ENCODE measurements at places on chromosomes 13 and 19.
A peak's percentile ranks its signal among the peaks of the same experiment; 100 is the strongest.

GRCh38 chr19:5961969-5962945 is 15.7 kb downstream of the RANBP3 start:
- peak; percentile 54 for DNase-seq

DNA sequence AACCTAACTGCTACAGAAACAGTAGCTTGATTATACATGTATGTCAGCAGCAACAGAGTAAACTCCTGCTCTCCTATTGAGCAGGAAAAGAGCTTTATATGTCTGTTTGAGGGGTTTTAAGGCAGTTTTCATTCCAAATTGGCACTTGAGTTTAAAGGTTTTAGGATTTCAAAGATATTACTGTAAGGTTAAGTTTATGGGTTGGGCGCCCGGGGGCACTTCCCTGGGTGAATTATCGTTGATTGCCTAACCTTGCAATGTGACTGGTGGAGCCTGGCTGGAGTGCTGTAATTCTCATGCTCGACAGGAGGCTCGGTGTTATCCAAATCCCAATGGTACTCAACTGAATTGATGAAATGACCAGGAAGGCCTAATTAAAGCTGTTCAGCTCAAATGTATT is 1586.1 kb downstream of the OLFM4 start:
- DNase-seq = no peak

DNA sequence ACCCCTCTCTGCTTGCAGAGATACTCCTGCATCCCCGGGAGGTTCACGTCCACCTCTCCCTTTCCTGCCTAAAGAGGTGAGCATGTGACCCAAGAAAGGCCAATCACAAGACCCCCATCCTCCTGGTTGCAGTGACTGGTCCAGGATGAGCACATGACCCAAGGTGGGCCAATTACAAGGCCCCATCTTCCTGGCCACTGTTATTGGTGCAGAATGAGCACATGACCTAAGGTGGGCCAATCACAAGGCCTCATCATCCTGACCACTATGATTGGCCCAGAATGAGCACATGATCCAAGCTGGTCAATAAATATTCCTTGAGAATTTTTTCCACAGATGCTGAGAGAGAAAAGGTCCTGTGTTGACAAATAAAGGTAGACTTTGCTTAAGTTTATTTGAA is 350.7 kb downstream of the EFNB2 start:
- DNase-seq = no peak

DNA sequence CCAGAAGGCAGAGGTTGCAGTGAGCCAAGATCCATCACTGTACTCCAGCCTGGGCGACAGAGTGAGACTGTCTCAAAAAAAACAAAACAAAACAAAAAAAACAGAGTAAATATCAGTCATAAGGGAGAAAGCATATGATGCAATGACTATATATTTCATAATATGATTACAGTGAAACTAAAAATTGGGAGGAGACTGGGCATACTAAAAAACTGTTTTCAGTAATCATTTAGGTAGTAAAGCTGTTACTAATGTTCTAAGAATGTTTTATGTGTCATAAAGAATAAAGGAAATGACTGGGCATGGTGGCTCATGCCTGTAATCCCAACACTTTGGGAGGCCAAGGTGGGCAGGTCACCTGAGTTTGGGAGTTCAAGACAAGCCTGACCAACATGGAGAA is 15.9 kb downstream of the ZNF573 start:
- DNase-seq = no peak

GRCh38 chr13:33139780-33140535 is 123.7 kb downstream of the KL start:
- no peak for DNase-seq

DNA sequence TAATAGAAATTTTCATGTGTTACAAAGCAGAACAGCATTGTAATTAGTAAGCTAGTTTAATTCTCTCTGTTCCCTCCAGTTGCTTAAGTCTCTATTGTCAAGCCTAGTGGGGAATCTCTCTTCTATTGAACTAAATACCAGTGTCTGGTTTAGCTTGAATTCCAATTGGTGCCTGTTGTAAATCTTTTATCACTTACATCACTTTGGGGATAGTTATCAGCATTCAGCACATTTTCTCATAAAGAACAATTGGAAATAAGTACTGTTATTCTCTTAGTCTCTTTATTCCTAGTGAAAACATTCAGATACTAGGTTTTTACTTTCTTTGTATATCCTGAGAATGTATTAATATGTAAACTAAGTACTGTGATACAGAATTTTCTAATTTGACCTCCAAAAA is 25.2 kb downstream of the IPO5 start:
- no peak for DNase-seq

DNA sequence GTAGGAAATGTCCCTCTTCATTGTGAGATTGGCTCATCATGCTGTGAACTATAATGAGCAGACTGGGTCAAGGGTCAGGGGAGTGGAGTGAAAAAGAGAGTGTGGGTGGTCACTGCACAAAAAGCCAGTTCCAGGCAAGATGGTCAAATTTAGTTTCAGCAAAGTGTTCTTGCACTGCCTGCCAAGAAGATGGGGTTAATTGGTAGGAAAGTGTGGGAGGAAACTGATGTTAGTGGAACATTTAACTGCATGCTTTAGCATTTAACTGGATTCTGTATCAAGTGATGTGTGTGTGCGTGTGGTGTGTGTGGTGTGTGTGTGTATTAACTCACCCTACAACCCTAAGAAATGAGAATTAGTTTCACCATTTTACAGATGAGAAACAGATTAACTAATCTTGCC is 131.6 kb downstream of the COG6 start:
- no peak for DNase-seq

DNA sequence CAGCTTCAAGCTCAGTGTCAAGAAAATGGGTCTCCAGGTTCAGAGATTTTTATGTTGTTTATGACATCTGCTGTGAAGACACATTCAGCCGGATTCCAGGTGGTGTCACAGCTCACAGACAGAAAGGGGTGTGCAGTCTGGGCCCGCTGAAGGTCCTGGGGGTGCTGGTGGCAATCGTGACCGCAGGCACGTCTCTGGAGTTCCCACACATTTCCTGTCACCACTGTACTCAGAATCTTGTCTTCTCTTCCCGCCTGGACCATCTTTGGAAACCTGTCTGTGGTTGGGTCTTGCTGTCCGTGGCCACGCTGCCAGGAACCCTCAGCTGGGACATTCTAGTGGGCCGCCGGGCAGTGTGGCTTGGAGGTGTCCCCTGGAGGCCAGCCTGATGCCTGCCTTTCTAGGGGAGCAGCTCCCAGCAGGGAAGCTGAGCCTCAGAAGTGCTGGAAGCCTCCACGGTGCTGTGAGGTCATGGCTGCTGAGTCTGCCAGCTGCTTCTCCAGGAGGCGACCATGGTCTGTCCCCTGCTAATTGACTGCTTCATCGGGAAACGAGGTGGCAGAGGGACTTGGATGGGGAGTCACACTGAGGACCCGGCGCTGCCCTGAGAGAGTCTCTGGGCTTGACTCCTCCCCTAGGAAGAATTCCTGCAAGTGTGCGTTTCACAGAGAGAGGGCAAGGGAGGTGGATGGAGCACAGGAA is 3.7 kb downstream of the TEX29 start:
- no peak for DNase-seq

DNA sequence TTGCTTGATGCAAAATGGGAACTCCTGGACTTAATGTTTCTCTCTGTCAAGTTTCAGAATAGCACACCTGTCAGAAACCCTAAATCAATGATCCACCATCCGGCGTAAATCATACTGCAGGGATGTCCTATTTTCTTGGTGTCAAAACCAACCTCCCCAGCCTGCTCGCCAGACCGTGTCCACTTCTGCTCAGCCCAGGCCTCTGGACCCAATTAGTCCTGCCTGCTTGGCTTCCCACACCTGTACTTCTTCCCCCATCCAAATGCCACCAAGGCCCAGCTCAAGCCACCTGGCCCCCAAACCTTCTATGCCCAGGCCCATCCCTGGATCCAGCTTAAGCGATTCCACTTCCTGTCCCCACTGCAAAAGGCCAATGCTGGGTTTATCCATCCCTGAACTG is 25.1 kb upstream of the PEPD start:
- no peak for DNase-seq

GRCh38 chr13:29758531-29759114 is 91.8 kb downstream of the UBL3 start:
- peak; percentile 64 for DNase-seq

- no peak for DNase-seq
Measured at GRCh38 chr13:75178436-75178835, 303.5 kb downstream of the TBC1D4 start.

Measured in activated CD8-positive, alpha-beta memory T cell treated with anti-CD3 and anti-CD28 coated beads, Interleukin-2, amount 50 U/mL, for 4 hours (primary cell).